ENCODE measurements at places on chromosomes 6 and 20. TPM values are rescaled to one million over a fixed set of nuclear protein-coding genes. Genes with fewer than 3 reads are reported as not detected.

DNA sequence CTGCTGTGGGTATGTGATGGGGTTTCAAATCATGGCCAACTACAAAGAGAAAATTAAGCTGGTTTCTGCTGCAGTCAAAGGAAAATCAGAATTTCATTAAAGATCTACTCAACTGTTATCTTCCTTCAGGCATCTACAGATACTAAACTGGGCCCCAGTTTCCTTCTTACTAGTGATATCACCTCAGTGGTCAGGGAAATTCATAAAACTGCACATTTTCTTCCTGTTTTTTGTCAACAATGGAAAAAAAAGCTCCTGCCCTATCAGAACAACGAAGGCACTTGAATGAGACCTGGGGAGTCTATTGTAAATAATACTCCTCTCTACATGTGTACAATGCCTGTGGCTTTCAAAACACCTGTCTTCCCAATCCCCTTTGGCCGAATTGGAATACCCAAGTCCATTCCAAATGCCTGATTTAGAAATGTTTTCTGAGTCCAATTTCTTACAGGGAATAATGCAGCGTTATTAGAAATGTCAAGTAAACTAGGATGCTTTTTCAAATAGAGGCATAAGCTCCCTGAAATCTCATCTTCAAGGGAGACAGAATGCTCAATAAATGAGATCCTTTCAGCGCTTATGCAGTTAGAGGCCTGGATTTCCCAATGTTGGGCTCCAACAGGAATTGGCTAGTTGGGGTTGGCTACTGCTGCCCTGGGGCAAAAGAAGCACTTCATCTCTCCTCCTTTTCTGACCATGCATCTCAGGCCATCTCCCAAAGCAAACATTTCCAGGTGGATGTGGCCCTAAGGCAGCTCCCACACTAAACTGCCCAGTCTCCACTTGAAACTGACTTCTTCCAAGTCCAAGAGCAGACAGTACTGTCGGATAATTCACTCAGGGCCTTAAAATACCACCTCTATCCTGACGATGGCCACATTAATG lies 143.3 kb downstream of the NFATC2 start:
- no peak for DNase-seq

DNA sequence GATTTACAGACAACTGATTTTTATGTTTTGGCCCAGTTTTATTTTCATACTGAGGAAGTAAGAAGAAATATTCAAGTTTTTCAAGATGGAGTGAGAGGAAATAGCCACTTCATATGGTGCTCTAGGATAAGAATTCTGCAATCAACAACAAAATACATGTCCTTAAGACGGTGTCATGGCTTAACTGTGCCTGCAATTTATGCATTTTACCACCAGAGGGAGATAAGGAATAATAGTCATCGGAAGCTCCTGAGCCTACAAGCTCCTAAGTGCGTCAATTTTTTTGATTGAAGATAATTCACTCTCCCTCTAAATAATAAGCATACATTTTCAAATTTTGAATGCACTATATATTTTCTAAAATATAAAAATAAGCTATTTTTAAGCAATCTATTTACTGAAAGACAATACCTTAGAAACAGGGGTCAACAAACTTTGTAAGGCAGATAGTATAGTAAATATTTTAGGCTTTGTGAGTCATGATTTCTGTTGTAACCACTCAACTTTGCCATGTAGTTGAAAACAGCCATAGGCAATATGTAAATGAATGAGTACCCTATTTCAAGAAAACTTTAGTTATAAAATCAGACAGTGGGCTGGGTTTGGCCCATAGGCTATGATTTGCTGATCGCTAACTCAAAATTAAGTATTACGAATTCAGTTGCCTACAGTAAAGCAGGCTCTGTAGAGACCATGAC lies 230.9 kb upstream of the DTNBP1 start:
- DNase-seq = no peak

DNA sequence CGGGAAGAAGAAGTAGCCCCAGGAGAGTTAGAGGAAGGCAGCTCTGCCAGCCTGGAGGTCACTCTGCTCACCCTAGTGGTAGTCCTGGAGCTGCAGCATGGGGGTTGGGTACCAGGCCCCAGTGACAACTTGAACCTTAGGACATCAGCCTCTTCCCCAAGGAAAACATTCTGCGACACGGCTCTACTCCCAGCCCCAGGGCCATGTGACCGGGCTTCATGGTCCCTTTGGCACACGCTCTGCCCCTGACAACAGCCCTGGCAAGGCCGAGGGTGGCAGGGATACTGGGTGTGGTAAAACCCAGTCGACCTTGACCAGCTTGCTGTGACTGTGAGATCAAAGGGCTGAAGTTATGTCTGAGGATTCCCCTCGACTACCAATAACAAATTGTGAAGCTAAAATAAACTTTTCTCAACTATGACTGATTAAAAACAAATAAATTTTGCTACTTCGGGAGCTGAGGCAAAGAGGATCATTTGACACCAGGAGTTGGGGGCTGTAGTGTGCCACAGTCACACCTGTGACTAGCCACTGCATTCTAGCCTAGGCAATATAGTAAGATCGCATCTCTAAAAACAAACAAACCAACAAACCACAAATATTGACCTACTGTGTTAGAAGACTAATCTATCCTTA lies 24.4 kb upstream of the ARID1B start:
- peak; percentile 35 for DNase-seq

The PDYN gene
- 0.52 TPM for polyA plus RNA-seq

The ADIG gene
- polyA plus RNA-seq = not detected

Data from left kidney (tissue), 8 donors.